ENCODE measurements at places on chromosomes 3 and 15.

- H3K27ac ChIP-seq = peak overlapping the region; percentile 93
- peaks cover 67% of the 10 kb centered on the region for H3K4me1 ChIP-seq
- no peaks in the 10 kb centered on the region for H3K27me3 ChIP-seq
- DNase-seq = no peak
- no peaks in the 10 kb centered on the region for H3K36me3 ChIP-seq
These were observed 12.7 kb downstream of the PLXND1 start for GRCh38 chr3:129593595-129594339.

- no peaks in the 10 kb centered on the region for H3K36me3 ChIP-seq
- DNase-seq = no peak
- no peak overlapping the region for H3K4me3 ChIP-seq
- H3K27me3 ChIP-seq = no peaks in the 10 kb centered on the region
- no peak overlapping the region for H3K27ac ChIP-seq
These were observed 81.2 kb upstream of the THBS1 start for GRCh38 chr15:39499681-39500080.

DNA sequence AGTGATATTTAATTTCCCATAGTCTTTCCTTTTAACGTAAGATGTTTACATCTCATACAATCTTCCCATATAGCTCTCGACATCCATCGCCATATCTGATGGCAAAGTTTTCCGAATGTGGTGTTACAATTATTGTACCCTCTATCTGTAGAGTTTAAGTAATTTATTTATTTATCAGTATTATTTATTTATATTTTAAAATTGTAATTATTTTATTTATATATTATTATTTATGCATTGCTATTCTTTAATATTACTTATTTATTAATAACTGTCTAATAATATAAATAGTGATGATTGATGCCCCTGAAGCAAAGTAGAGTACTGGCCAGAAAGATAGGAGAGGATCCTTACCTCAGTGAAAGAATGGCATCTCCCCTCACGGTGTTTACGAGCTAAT, 812.9 kb downstream of the VGLL3 start:
- H3K4me1 ChIP-seq = peaks cover 21% of the 10 kb centered on the region
- H3K27me3 ChIP-seq = no peaks in the 10 kb centered on the region
- H3K4me3 ChIP-seq = no peak overlapping the region
- DNase-seq = no peak

DNA sequence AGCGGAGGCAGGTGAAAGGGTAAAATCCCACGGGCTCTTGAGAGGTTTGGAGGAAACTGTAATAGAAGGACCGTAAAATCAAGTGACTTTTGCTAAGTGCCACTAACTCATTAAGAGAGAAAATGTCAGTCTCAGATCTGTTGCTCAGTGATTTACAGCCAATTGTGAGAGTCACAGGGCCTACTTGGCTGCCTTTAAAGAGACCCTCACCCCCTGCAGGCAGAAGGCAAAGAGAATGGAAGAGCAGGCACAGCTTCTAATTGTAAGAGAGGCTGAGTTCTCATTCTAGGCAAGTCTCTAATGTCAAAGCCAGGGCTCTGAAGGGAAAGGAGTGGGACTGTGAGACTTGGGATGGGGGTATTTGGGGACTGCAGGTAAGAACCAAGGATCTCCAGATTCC, 9.3 kb upstream of the SYNM start:
- H3K27me3 ChIP-seq = peaks cover 33% of the 10 kb centered on the region
- H3K4me3 ChIP-seq = no peak overlapping the region
- DNase-seq = no peak
- no peaks in the 10 kb centered on the region for H3K36me3 ChIP-seq
- H3K27ac ChIP-seq = no peak overlapping the region

- H3K27me3 ChIP-seq = no peaks in the 10 kb centered on the region
- DNase-seq = no peak
- no peak overlapping the region for H3K4me3 ChIP-seq
These were observed 36.5 kb downstream of the SLC6A20 start for GRCh38 chr3:45759851-45760250.

- H3K27me3 ChIP-seq = no peaks in the 10 kb centered on the region
- H3K36me3 ChIP-seq = no peaks in the 10 kb centered on the region
- DNase-seq = no peak
- H3K27ac ChIP-seq = no peak overlapping the region
- H3K4me3 ChIP-seq = no peak overlapping the region
- H3K4me1 ChIP-seq = no peaks in the 10 kb centered on the region
These were observed 512.3 kb downstream of the EDEM1 start for GRCh38 chr3:5699811-5700210.

DNA sequence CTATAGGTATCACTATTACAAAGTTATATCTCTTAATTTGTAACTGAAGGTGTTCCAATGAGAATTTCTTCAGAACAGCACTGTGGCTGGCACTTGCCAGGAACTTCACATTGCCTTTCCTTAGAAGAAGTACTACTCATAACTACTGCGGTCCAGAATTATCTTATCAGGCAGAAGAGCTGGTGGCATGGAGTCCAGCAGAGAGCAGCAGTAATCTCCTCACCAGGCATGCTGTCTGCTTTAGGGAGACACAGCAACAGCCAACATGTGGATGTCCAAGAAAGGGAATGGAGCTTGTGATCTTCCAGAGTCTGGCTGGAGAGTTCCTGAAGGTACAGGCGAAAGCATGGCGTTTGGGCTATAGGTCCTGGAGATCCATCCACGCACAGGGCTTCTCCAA, 919.7 kb upstream of the NR2F2 start:
- no peaks in the 10 kb centered on the region for H3K36me3 ChIP-seq
- H3K27ac ChIP-seq = no peak overlapping the region
- H3K4me1 ChIP-seq = peaks cover 8% of the 10 kb centered on the region
- no peak for DNase-seq

DNA sequence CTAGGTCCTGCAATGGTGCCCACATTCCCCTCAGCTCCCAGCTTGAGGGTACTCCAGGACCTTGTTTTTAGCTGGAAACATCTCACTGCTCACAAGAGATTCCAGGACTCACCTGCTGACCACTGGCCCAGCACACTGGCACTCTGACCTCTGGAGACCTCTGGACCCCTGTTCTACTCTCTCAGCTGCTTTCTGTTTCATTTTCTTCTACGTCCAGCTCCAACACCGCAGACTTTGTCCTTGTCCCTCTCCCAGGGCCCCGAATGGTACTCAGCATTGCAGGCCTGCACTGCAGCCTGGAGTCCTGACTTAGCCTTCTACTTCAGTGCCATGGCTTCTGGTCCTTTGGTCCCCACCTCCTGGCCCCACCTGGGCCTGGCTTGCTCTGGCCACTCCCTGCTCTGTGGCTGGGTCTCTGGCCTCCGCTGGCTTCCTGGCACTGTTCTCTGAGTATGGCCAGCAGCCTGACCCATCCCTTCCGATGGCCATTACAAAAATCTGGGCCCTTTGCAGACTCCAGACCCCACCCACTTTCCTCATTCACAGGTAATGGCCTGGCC, 27.9 kb downstream of the KY start:
- no peaks in the 10 kb centered on the region for H3K4me1 ChIP-seq
- H3K36me3 ChIP-seq = no peaks in the 10 kb centered on the region
- H3K27me3 ChIP-seq = peaks cover 2% of the 10 kb centered on the region
- H3K27ac ChIP-seq = no peak overlapping the region
- no peak overlapping the region for H3K4me3 ChIP-seq
- peak; percentile 26 for DNase-seq

GRCh38 chr15:88115486-88116152, 140.9 kb downstream of the NTRK3 start:
- H3K27me3 ChIP-seq = peaks cover 47% of the 10 kb centered on the region
- H3K27ac ChIP-seq = peak overlapping the region; percentile 34
- H3K36me3 ChIP-seq = no peaks in the 10 kb centered on the region
- DNase-seq = no peak
- H3K4me1 ChIP-seq = peaks cover 9% of the 10 kb centered on the region
- H3K4me3 ChIP-seq = no peak overlapping the region

DNA sequence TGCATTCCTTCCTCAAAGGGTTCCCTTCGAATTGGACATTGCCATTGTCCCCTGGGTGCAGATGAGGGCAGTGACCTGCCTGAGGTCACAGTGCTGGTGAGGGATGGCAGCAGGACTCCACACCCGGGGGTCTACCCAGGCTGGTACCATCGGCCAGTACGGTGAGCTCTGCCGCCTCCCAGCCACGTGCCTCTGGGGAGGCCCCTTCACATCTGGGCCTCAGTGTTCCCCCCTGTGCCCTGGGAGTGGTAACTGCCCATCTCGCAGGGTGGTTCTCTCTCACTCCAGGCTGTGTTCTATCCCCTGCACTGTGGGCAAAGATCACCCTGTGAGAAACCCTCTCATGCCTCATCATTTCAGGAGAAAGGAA, 99.4 kb upstream of the IQSEC1 start:
- H3K36me3 ChIP-seq = no peaks in the 10 kb centered on the region
- DNase-seq = no peak
- H3K4me3 ChIP-seq = no peak overlapping the region
- H3K27ac ChIP-seq = no peak overlapping the region
- peaks cover 15% of the 10 kb centered on the region for H3K27me3 ChIP-seq

- peaks cover 13% of the 10 kb centered on the region for H3K4me1 ChIP-seq
- no peaks in the 10 kb centered on the region for H3K36me3 ChIP-seq
- H3K27ac ChIP-seq = no peak overlapping the region
- no peak for DNase-seq
These were observed 983 bp downstream of the KBTBD12 start for GRCh38 chr3:127915937-127916493.

DNA sequence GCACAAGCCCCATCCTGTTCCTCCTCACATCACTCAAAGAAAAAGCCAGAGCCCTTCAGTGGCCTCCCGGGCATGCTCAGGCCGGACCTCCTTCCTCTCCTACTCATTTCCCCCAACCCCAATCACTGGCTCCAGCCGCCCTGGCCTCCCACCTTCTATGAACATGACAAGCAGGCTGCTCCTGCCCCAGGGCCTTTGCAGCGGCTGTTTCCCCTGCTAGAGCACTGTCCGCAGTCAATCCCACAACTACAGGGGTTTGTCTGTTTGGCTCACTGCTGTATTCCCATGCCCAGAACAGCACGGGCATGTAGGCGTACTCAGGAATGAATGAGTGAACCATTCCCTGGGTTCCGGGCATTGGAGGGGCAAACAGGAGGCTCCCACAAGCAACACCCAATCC, 139.8 kb upstream of the PRR20G start:
- no peak for DNase-seq
- H3K27me3 ChIP-seq = peaks cover 71% of the 10 kb centered on the region
- H3K4me1 ChIP-seq = peaks cover 40% of the 10 kb centered on the region
- H3K27ac ChIP-seq = no peak overlapping the region

- DNase-seq = no peak
- no peaks in the 10 kb centered on the region for H3K36me3 ChIP-seq
- H3K27me3 ChIP-seq = peaks cover 3% of the 10 kb centered on the region
- peaks cover 12% of the 10 kb centered on the region for H3K4me1 ChIP-seq
- H3K4me3 ChIP-seq = no peak overlapping the region
These were observed 53.7 kb upstream of the XCR1 start for GRCh38 chr3:46080969-46081345.

DNA sequence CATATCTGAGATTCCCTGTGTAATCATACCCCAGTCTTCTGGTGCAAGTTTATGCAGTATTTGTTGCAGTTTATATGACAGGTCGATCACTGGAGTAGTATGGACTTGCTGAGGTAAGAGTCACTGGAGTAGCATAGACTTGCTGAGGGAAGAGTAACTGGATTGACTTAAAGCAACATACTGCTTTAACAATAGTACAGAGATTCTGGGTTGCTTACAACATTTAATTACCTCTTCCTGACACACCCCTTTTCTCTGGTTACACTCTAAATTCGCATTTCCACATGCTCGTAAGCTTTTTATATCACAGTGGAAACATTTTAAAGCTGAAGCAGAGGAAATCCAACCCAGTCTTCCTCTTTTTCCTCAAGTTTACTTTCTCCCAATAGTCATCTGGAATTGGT, 11.8 kb downstream of the AAGAB start:
- H3K4me3 ChIP-seq = no peak overlapping the region

DNA sequence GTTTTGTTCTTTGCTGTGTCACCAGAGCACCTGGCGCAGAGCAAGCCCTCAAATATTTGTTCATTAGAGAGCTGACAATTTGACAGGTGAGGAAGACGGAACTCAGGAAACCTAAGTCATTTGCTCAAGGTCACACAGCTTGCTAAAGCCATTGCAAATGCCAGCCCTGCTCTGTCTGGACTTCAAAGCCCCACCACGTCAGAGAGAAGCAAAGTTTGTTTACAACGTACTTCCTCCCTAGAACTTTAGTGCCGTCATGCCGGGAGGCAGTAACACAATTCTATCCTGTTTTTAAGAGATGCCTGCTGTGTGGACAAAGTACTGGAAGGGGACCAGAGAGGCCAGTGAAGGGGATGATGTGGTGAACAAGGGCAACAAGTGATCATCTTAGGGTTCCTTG, 216.6 kb upstream of the PRICKLE2 start:
- no peak overlapping the region for H3K4me3 ChIP-seq
- peaks cover 24% of the 10 kb centered on the region for H3K27me3 ChIP-seq
- H3K36me3 ChIP-seq = no peaks in the 10 kb centered on the region
- peaks cover 68% of the 10 kb centered on the region for H3K4me1 ChIP-seq

GRCh38 chr3:27378331-27378730, 9.1 kb upstream of the NEK10 start:
- no peaks in the 10 kb centered on the region for H3K27me3 ChIP-seq
- no peak overlapping the region for H3K4me3 ChIP-seq
- no peak for DNase-seq
- peaks cover 11% of the 10 kb centered on the region for H3K36me3 ChIP-seq
- H3K27ac ChIP-seq = no peak overlapping the region
- peaks cover 2% of the 10 kb centered on the region for H3K4me1 ChIP-seq

GRCh38 chr3:161567577-161568361, 71.2 kb downstream of the OTOL1 start:
- H3K27me3 ChIP-seq = no peaks in the 10 kb centered on the region
- H3K4me3 ChIP-seq = no peak overlapping the region
- no peaks in the 10 kb centered on the region for H3K36me3 ChIP-seq
- H3K4me1 ChIP-seq = peaks cover 13% of the 10 kb centered on the region

DNA sequence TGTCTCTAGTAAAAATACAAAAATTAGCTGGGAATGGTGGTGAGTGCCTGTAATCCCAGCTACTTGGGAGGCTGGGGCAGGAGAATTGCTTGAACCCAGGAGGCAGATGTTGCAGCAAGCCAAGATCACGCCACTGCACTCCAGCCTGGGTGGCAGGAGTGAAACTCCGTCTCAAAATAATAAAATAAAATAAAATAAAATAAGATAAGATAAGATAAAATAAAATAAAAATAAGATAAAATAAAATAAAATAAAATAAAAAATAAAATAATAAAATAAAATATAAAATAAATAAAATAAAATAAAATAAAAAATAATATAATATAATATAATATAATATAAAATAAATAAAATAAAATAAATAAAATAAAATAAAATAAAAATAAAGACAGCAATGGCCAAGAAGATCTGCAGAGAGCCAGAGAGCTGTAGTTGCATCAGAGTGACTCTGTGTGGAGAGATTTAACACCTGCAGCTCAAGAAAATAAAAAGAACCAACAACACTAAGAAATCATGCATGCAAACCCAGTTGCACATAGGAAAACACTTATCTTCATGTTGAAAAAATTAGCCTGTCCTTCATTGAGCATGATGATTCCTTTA, 25.9 kb downstream of the LIPH start:
- H3K4me3 ChIP-seq = no peak overlapping the region
- no peak overlapping the region for H3K27ac ChIP-seq
- H3K27me3 ChIP-seq = peaks cover 39% of the 10 kb centered on the region
- no peaks in the 10 kb centered on the region for H3K36me3 ChIP-seq
- no peak for DNase-seq
- no peaks in the 10 kb centered on the region for H3K4me1 ChIP-seq

DNA sequence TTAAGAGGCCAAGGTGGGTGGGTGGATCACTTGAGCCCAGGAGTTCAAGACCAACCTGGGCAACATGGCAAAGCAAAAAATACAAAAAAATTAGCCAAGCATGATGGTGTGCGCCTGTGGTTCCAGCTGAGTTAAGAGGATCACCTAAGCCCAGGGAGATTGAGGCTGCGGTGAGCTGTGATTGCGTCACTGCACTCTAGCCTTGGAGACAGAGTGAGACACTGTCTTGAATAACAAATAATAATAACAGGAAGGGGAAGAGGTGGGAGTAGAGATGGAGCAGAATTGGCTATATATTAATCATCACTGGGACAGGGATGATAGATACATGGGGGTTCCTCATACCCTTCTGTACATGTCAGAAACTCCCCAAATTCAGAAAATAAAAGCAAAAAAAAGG, 23.8 kb upstream of the NMB start:
- H3K4me3 ChIP-seq = no peak overlapping the region
- H3K4me1 ChIP-seq = no peaks in the 10 kb centered on the region
